ENCODE measurements at places on chromosomes 13 and 19.

DNA sequence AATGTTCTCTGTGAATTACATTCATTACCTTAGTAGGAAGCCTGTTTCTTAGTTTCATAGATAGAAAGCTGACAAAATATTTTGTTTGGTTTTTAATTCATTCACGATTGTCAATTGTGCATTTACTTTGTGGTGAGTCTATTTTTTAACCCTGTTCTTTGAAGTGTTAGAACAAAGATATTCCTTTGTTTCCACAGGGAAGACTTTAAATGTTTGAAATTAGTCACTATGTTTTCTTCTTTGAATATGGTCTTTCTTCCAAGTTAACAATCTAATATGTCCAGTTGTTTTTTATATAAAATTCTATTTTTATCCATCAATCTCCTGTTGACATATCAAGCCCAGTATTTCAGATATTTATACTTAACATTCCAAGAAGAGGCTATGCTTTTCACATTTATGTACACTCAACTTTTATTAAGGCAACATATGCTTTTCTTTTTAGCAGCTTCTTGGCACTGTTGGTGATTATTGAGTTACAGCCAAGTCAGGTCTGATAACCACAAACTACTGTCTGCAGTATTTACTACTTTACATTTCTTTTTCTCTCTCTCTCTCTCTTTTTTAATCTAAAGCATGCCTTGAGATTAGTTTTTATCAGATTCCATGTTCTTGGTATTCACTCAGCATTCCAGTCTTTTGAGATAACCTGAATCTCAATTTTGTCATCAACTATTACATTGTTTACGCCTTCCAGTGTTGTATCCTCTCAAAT is 812.8 kb upstream of the SLC10A2 start:
- no peak for DNase-seq

GRCh38 chr19:51108805-51109146 is 567 bp upstream of the CTU1 start:
- DNase-seq, result no peak

DNA sequence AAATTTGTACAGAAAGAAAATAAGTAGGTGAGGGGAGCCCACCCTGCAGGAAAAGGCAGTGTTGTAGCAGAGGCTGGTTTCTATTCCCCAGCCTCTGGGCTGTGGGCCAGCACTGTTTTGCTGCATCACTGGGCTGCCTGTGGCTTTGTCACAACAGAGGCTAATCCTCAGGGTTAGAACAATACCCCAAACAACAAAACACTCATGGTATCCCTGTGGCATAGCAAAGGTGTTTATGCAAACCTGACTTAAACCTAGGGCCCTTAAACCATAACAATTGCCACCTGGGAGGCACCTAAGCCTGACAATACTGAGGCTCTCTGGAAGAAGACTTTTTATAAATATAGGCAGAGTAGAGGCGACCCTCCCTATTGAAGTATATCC is 314.7 kb downstream of the OLFM4 start:
- DNase-seq, result no peak

DNA sequence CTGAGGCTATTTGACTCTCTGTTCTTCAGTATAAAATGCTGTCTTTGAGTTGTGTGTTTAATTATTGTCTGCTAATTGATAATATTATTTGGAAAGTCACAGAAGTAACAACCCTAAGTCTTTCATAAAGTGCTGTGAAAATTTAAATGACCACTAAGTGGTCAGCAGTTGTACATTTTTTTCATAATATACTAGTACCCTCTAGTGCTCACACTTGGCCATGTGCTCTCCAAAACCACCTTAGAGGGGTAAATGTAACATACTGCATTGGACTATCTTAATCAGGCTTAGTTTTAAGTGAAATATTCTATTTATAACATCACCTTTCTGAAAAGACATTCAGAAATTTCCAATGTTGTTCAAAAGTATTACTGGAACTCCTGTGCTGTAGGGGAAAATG is 745.3 kb downstream of the GPC5 start:
- DNase-seq, result no peak

DNA sequence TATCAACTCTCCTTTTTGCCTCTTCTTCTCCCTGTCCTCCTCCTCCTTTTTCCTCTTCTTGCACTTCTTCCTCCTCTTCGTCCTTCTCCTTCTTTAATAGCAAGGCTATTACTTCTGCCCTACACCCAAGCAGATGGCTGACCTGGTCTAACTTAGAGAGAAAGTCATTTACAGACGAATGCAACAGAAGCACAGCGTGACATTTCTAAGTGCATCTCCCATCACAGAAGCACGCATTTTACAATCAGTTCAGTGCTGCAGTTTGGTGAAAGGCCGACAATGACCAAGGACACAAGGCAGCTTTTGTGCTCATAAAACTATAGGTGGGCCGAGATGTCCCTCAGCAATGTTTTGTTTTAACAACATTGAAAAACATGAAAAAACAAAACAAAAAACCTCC is 231.5 kb downstream of the FGF14 start:
- no peak for DNase-seq

GRCh38 chr13:60267498-60268202 is 103.9 kb upstream of the DIAPH3 start:
- peak; percentile 2 for DNase-seq

- peak; percentile 4 for DNase-seq
Measured at GRCh38 chr13:105410602-105411001, 1124.9 kb downstream of the EFNB2 start.

GRCh38 chr19:2532252-2533071 is 56.5 kb downstream of the GADD45B start:
- DNase-seq, result peak; percentile 91

DNA sequence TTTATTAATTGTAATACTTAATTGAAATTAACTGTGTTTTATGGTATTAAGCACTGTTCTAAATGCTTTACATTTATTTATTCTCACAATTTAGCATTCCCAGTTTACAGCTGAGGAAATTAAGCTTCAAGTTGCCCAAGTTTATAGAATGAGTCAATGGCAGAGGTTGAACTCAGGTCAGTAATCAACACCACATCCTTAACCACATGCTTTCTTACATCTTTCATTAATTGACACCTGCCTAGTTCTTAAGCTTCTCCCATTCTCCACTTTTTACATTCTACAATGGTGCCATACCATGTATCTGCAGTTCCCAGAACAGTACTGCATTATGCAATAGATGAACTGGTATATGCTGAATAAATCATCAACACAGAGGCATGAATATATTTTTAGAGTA is 11.7 kb upstream of the RBM26 start:
- DNase-seq, result no peak

GRCh38 chr13:44605275-44605674 is 29.1 kb upstream of the TSC22D1 start:
- no peak for DNase-seq

DNA sequence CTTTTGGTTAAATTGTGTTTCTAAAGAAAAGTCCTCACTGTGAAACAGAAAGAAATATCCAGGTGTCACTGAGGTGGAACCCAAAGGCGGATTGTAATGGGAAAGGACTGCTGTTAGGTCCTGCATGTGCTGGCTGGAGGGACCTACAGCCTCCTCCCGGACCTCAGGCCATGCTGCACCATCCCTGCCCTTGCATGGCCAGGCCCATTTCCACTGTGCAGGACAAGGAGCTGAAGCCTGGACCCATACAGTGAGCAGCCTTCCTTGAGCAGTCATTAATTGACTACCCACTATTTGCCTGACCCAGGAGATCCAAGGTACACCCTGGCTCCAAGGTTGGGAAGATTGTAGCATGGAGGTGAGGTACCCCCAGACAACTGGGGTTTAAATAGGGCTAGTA is 17.6 kb downstream of the VSTM2B start:
- no peak for DNase-seq
